ENCODE measurements at places on chromosomes 13 and 19.

DNA sequence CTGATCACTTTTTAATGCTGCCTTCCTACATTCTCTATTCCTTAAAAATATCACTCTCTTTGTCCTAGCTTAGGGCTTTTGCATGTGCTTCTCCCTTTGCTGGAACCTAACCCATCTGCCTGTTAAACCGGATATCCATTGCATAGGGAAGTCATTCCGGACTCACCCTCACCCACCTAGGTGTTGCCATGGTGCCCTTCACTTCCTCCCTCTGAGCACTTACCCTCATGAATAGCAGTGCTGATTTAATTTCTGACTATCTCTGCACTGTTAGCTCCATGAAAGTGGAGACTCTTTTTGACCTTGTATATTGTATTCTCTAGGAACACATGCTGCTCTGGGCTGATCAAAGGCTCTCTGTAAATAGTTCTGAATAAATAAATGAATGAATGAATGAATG, 401.9 kb downstream of the PCDH20 start:
- DNase-seq = no peak

- peak; percentile 83 for DNase-seq
These were observed 49.3 kb upstream of the GPR183 start for GRCh38 chr13:99356262-99357091.

GRCh38 chr13:75628801-75629200, 7.3 kb upstream of the LMO7 start:
- no peak for DNase-seq

DNA sequence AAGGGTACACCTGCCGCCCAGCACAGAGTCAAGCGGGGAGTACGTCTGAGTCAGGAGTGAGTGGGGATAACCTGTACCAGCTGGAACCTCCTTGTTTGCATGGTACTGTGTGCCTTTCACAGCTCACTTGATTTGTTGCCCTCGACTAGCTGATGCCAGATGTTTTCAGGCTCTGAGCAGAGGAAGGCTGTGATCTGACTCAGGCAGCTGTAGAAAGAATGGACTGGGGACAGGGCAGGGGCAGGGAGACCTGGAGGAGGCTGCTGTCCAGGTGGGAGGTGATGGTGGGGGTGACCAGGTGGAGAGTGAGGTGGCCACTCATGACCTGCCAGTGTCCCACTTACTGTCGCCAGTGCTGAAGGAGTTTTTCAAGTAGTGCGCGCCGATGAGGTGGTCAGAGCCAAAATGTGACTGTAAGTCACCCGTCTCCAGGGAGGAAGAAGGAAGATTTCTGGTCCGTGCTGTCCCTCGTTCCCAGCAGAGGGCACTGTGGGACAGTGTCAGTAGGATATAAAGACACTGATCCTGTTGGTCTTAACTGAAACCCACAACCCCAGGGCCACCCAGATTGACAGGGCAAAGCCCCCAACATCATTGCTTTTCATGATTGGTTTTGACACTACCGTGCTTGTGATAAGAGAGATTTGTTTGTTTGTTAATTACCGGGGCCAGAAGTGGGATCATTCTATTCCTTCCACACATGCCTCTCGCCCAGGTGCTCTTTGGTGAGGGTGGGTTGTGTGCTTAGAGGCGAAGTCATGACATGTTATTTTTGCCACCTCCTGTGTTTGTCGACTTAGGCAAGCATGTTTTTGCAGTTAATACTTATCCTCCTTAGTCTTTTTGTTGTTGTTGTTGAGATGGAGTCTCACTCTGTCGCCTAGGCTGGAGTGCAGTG, 128.4 kb downstream of the DPF1 start:
- DNase-seq = peak; percentile 77

GRCh38 chr19:7682175-7682855, 1.7 kb downstream of the TRAPPC5 start:
- DNase-seq = no peak

DNA sequence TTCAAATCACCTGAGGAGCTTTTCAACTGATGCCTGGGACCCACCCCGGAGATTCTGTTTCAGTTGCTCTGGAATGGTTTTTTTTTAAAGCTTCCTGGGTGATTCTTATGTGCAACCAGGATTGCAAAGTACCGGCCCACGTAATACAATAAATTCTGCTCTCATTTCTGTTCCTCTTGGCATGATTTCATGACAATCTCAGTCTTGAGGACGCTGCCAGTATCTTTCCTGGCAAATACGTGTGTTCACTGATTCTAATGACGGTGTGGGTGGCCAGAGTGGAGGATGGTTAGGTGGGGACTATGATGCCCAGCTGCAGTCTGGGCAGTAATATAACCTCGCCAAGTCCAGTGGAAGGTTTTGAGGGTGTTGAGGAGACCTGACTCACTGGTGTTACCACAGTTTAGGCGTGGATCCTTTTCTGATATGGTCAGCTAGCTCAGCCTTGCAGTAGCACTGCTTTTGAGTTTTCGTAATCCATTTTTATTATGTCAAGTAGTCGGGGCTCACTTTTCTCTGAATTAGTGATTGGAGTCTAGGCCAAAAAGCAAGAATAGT, 49.4 kb downstream of the FAM124A start:
- no peak for DNase-seq

- peak; percentile 31 for DNase-seq
These were observed 64.2 kb upstream of the ZNF599 start for GRCh38 chr19:34837262-34837661.

DNA sequence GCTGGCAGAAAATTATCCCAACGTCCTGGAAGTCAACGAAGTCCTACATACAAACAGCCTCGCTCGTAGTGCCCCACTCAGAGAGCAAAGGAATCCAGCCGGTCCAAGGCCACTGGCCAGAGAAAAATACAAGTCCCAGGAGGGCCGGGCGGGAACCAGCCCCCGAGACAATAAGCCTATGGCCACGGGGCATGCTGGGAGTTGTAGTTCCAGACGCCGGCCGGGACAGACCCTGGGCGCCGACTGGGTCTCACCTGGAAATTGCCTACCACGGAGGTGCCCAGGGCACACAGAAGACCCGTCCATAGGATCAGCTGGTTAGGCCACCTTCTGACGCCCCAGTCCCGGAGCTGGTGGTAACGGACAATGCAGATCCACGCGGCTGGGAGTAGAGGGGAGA, 5.4 kb downstream of the TMEM150B start:
- peak; percentile 42 for DNase-seq

- peak; percentile 90 for DNase-seq
These were observed 1.7 kb downstream of the MIER2 start for GRCh38 chr19:342801-343421.

Data from fibroblast of pulmonary artery (primary cell).